ENCODE measurements at places on chromosomes 7 and 10. TPM values are rescaled to one million over a fixed set of nuclear protein-coding genes. Genes with fewer than 3 reads are reported as not detected.

GRCh38 chr10:56662765-56663447, 301.8 kb upstream of the ZWINT start:
- H3K4me3 ChIP-seq: no peak overlapping the region
- no peaks in the 10 kb centered on the region for H3K27me3 ChIP-seq
- no peak overlapping the region for H3K27ac ChIP-seq
- no peaks in the 10 kb centered on the region for H3K36me3 ChIP-seq
- no peak for DNase-seq

GRCh38 chr7:149865437-149865836, 8.3 kb upstream of the ATP6V0E2 start:
- no peaks in the 10 kb centered on the region for H3K4me1 ChIP-seq
- H3K4me3 ChIP-seq: no peak overlapping the region
- no peak overlapping the region for H3K27ac ChIP-seq
- no peaks in the 10 kb centered on the region for H3K27me3 ChIP-seq
- H3K36me3 ChIP-seq: peaks cover 2% of the 10 kb centered on the region

BBIP1 gene
- total RNA-seq: 29.9 TPM

DNA sequence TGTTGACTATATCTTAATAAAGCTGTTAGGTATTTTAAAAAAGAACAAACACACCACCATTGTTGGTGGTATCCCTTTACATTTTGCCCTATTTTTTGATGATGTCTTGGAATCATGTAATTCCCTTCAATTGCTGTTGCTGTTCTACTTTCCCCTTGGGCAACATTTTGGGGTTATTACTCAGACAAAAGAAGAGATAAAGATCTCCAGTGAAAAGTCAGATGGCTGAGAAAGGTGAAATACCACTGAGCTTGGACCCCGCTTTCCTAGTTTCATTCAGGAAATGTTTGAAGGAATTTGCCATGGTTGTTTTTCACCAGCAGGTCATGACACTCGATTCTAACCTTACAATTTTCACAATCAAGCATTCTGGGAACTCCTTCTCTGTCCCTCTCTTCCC, 84.6 kb downstream of the MACC1 start:
- peak overlapping the region; percentile 41 for H3K27ac ChIP-seq
- no peaks in the 10 kb centered on the region for H3K36me3 ChIP-seq
- DNase-seq: no peak
- H3K27me3 ChIP-seq: no peaks in the 10 kb centered on the region

- H3K36me3 ChIP-seq: peaks cover 12% of the 10 kb centered on the region
- H3K4me1 ChIP-seq: peaks cover 69% of the 10 kb centered on the region
- peak overlapping the region; percentile 92 for H3K27ac ChIP-seq
- DNase-seq: no peak
- no peaks in the 10 kb centered on the region for H3K27me3 ChIP-seq
Measured at GRCh38 chr7:47572094-47572445, 9.8 kb downstream of the TNS3 start.

DNA sequence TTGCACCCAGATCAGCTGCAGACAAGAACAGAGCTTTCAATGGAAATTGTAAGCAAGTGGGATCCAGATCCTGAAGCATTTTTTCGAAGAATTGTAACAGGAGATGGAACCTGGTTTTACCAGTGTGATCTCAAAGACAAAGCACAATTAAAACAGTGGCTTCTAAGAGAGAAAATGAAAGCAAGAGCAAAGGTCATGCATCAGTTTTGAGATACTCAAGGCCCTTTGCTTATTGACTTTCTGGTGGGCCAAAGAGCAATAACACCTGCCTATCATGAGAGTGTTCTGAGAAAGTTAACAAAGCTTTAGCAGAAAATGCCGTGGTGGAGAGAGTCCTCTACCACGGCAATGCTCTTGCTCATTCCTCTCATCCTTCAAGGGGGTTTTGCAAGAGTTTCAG, 194.8 kb downstream of the TMEM178B start:
- H3K27me3 ChIP-seq: no peaks in the 10 kb centered on the region
- no peaks in the 10 kb centered on the region for H3K36me3 ChIP-seq
- H3K4me3 ChIP-seq: no peak overlapping the region
- no peak overlapping the region for H3K27ac ChIP-seq
- no peaks in the 10 kb centered on the region for H3K4me1 ChIP-seq
- DNase-seq: no peak

SERPINE1 gene
- 0.11 TPM for total RNA-seq

ABCA13 gene
- 0.07 TPM for total RNA-seq

- H3K4me1 ChIP-seq: peaks cover 10% of the 10 kb centered on the region
- no peak overlapping the region for H3K27ac ChIP-seq
- H3K36me3 ChIP-seq: no peaks in the 10 kb centered on the region
- no peaks in the 10 kb centered on the region for H3K27me3 ChIP-seq
- DNase-seq: no peak
Measured at GRCh38 chr7:152615031-152615741, 60.8 kb downstream of the XRCC2 start.

SRRT gene
- 293 TPM for total RNA-seq

DNA sequence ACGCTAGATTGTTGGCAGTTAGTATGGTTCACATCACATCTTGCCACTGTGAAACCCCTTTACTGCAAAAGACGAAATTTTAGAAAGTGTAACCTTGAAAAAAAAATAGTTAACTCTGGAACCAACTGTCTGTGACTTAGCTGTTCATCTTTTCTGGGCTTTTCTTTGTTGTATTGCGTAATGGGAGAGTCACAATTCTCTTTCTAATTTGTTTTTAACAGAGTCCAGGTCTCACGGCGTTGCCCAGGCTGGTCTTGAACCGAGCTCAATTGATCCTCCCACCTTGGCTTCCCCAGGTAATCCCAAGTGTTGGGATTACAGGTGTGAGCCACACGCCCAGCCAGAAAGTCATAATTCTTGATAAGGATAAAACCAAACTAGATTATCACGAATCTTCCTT, 14.5 kb downstream of the UBE3C start:
- DNase-seq: no peak
- peaks cover 1% of the 10 kb centered on the region for H3K36me3 ChIP-seq
- H3K4me3 ChIP-seq: no peak overlapping the region

- H3K27ac ChIP-seq: no peak overlapping the region
- no peak for DNase-seq
- H3K36me3 ChIP-seq: peaks cover 16% of the 10 kb centered on the region
- no peaks in the 10 kb centered on the region for H3K27me3 ChIP-seq
- H3K4me3 ChIP-seq: no peak overlapping the region
Measured at GRCh38 chr7:140773104-140773503, 76.6 kb downstream of the NDUFB2 start.

DNA sequence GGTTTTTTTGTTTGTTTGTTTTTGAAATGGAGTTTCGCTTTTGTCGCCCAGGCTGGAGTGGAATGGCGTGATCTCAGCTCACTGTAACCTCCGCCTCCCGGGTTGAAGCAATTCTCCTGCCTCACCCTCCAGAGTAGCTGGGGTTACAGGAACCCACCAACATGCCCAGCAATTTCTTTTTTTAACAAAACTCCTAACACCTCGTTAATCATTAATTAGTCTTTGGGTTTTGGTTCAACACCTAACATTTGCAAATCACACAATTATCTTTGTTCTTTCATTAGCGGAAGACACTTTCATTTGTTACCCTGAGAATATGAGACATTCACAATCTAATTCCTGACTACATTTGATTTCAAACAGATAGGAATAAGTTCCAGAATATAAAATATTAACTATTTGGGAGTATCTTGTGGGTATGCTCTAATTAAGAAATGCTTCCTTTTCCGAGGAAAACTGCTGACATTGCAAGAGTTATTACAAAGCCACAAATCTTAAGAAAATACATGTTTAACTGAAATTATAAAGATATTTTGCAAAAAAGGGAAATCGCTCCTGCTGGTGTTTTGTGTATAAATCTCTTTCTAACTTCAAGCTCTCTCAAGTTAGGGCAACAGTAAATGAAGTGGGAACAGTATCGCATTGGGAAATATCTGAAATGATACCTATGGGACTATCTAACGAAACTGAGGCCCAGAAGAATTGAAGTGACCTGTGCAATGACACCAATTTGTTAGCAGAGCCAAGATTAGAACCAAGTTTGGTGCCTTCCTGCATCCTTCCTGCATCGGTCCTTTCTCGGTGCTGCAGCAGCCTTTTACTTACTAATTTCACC, 1.2 kb upstream of the LSM8 start:
- H3K27me3 ChIP-seq: no peaks in the 10 kb centered on the region
- DNase-seq: no peak
- H3K36me3 ChIP-seq: peaks cover 8% of the 10 kb centered on the region
- peak overlapping the region; percentile 100 for H3K27ac ChIP-seq
- H3K4me1 ChIP-seq: peaks cover 20% of the 10 kb centered on the region

ZNF853 gene
- 13.7 TPM for total RNA-seq

SEMA3D gene
- 27.9 TPM for total RNA-seq

PRSS1 gene
- 26.9 TPM for total RNA-seq

DNA sequence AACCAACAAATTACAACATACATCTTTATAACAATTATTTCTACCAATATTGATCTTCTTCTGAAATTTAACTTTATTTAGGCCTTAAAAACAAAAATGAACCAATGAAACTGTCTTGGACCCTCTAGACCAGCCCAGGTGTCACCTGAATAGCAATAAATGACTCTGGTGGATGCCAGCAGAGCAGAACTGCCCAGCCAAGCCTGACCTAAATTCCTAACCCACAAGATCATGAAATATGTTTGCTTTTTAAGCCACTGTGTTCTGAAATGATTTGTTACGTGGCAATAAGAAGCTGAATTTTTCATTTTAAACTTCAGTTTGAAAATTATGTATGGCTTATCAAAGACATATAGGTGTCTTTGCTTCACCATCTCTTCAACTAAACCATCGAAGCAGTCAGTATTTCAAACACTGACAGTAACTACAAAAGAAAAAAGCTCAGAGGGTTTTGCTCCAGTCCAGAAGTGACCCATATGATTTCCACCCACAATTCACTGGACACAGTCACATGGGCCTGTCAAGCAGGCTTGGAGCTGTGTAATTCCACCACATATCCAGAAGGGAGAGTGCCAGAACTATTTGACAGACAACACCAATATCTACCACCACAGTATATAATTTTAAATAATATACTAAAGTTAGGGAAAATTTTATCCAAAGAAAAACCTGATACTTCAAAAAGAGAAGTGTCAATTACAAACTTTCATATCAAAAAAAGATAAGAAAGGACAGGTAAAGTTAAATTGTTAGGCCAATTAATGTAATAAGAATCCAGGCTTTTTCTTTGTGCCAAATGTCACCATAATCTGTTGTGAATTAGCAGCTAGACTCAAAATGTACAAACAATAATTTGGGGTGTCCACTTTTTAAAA, 94.5 kb downstream of the KMT2C start:
- H3K27me3 ChIP-seq: no peaks in the 10 kb centered on the region
- H3K27ac ChIP-seq: peak overlapping the region; percentile 81
- peaks cover 7% of the 10 kb centered on the region for H3K4me1 ChIP-seq
- H3K4me3 ChIP-seq: no peak overlapping the region
- peaks cover 1% of the 10 kb centered on the region for H3K36me3 ChIP-seq

DNA sequence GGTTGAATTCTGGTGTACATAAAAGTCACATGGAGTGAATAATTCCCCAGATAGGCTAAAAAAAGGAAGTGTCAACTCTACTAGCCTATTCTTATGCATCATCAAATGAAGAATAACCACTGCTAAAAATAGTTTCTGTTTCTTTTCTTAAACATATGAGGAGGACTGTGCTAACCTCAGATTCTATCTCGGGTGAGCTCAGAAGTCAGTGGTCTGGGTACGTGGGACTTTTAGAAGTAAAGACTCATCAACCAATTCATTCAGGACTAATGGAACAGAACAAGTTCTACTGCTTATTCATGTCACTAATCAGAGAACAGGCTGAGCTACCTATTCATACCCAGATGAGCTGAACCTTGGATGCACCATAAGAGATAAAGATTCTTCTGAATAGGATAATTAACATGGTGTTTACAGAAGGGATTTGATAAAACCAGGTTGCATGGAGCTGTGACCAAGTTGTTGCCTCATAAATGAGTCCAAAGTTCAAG, 9.5 kb upstream of the ASAH2 start:
- no peaks in the 10 kb centered on the region for H3K4me1 ChIP-seq
- peaks cover 21% of the 10 kb centered on the region for H3K27me3 ChIP-seq
- no peak overlapping the region for H3K27ac ChIP-seq

OR2A12 gene
- total RNA-seq: not detected

GRCh38 chr10:114638821-114639625, 19.1 kb downstream of the ABLIM1 start:
- peaks cover 2% of the 10 kb centered on the region for H3K4me1 ChIP-seq
- H3K36me3 ChIP-seq: no peaks in the 10 kb centered on the region
- H3K4me3 ChIP-seq: no peak overlapping the region
- H3K27ac ChIP-seq: no peak overlapping the region

DNA sequence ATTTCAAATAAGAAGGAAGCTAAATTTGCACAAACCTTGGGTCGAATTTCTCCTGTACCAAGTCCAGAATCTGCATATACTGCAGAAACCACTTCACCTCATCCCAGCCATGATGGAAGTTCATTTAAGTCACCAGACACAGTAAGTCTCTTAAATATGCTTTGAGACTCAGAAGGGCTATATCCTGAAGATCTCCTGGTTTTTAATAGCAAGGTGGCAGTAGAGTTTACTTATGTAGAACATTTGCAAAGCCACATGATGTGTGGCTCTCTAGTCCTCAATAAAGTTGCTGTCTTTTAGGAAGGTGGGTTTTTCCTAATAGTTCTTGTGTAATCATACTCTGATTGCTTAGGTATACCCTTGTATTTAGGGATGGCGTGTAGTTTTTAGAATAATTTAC, 8.7 kb downstream of the DBF4 start:
- H3K4me3 ChIP-seq: no peak overlapping the region
- H3K27me3 ChIP-seq: no peaks in the 10 kb centered on the region
- H3K4me1 ChIP-seq: peaks cover 5% of the 10 kb centered on the region
- peaks cover 14% of the 10 kb centered on the region for H3K36me3 ChIP-seq
- DNase-seq: no peak
- H3K27ac ChIP-seq: no peak overlapping the region

GRCh38 chr10:8039321-8039881, 15.1 kb upstream of the GATA3 start:
- DNase-seq: no peak
- H3K4me3 ChIP-seq: no peak overlapping the region
- peaks cover 4% of the 10 kb centered on the region for H3K4me1 ChIP-seq
- peak overlapping the region; percentile 18 for H3K27ac ChIP-seq
- H3K36me3 ChIP-seq: no peaks in the 10 kb centered on the region
- H3K27me3 ChIP-seq: peaks cover 91% of the 10 kb centered on the region

GRCh38 chr10:75924309-75924902, 493.0 kb downstream of the LRMDA start:
- no peak overlapping the region for H3K4me3 ChIP-seq
- H3K27me3 ChIP-seq: peaks cover 25% of the 10 kb centered on the region
- no peak for DNase-seq
- H3K36me3 ChIP-seq: no peaks in the 10 kb centered on the region
- H3K27ac ChIP-seq: no peak overlapping the region

- H3K36me3 ChIP-seq: peaks cover 5% of the 10 kb centered on the region
- DNase-seq: no peak
- H3K27me3 ChIP-seq: no peaks in the 10 kb centered on the region
- H3K4me1 ChIP-seq: no peaks in the 10 kb centered on the region
- H3K27ac ChIP-seq: no peak overlapping the region
Measured at GRCh38 chr10:129525401-129525801, 58.4 kb downstream of the MGMT start.

GRCh38 chr7:149014309-149014708, 14.0 kb downstream of the PDIA4 start:
- DNase-seq: no peak
- peaks cover 35% of the 10 kb centered on the region for H3K36me3 ChIP-seq
- H3K27me3 ChIP-seq: no peaks in the 10 kb centered on the region
- no peak overlapping the region for H3K4me3 ChIP-seq
- no peak overlapping the region for H3K27ac ChIP-seq

All from progenitor cell of endocrine pancreas (in vitro differentiated cells).